ENCODE measurements at places on chromosomes 1 and 21.

- H3K4me3 ChIP-seq, result no peak overlapping the region
- H3K27me3 ChIP-seq, result peaks cover 17% of the 10 kb centered on the region
- no peak overlapping the region for H3K27ac ChIP-seq
- no peaks in the 10 kb centered on the region for H3K36me3 ChIP-seq
Observed at GRCh38 chr1:204658295-204658694, 27.2 kb downstream of the LRRN2 start.

GRCh38 chr1:186896211-186896610 lies 67.5 kb downstream of the PLA2G4A start:
- no peaks in the 10 kb centered on the region for H3K4me1 ChIP-seq
- no peak for ATAC-seq

GRCh38 chr1:183989078-183989577 lies 48.4 kb downstream of the COLGALT2 start:
- peak overlapping the region; percentile 2 for H3K27ac ChIP-seq
- ATAC-seq, result peak; percentile 95
- no peak overlapping the region for H3K4me3 ChIP-seq
- no peaks in the 10 kb centered on the region for H3K36me3 ChIP-seq

- peaks cover 5% of the 10 kb centered on the region for H3K4me1 ChIP-seq
- H3K27me3 ChIP-seq, result no peaks in the 10 kb centered on the region
- no peak overlapping the region for H3K27ac ChIP-seq
- H3K4me3 ChIP-seq, result no peak overlapping the region
- no peak for ATAC-seq
- H3K36me3 ChIP-seq, result peaks cover 7% of the 10 kb centered on the region
Observed at GRCh38 chr1:183090391-183091006, 67.3 kb downstream of the LAMC1 start.

DNA sequence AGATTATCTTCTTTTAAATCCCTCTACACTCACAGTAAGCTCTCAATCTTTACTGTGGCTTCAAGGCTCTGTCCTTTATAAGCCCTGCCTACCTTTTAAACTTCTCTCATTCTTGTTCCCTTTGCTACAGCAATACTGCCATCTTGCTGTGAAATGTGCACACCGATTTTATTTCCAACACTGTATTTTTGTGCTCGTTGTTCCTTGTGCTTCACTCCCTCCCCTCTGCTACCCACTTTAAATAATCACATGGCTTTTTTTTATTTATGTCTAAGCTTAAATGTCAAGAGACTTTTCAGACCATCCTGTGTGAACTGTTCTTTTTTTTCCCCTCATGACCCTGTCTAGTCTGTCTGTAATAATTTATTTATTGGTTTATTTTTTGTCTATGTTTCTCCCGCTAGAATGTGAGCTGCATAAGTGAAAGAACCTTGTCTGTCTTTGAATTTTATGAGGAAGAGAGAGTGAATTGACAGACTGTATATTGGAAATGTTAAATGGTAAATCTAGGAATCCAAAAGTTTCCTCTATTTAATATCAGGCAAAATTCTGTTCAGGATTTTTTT lies 45.7 kb downstream of the ABCD3 start:
- H3K27me3 ChIP-seq, result no peaks in the 10 kb centered on the region
- ATAC-seq, result no peak
- peak overlapping the region; percentile 48 for H3K27ac ChIP-seq
- peaks cover 55% of the 10 kb centered on the region for H3K36me3 ChIP-seq
- H3K4me3 ChIP-seq, result no peak overlapping the region
- peaks cover 6% of the 10 kb centered on the region for H3K4me1 ChIP-seq

DNA sequence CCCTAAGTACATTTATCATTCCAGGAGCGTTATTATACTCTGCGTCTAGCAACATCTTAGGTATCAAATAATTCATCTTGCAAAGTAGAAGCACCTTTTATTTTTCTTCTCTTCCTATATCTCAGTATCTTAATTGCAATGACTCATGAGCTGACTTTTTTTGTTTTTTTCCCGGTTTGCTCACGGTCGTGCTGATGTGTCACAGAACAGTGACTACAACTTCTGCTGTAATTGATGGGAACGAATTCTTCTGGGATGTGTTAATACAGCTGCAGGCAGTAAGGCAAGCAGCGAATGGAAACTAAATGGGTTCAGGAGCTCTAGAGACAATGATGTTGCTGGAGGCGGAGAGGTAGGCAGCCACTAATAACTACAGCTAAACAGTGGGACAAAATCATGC lies 89.8 kb upstream of the TMPRSS15 start:
- H3K4me1 ChIP-seq, result no peaks in the 10 kb centered on the region
- H3K27ac ChIP-seq, result no peak overlapping the region
- no peak overlapping the region for H3K4me3 ChIP-seq
- H3K27me3 ChIP-seq, result no peaks in the 10 kb centered on the region
- H3K36me3 ChIP-seq, result no peaks in the 10 kb centered on the region

- H3K4me1 ChIP-seq, result peaks cover 18% of the 10 kb centered on the region
- H3K36me3 ChIP-seq, result peaks cover 8% of the 10 kb centered on the region
- H3K4me3 ChIP-seq, result no peak overlapping the region
- ATAC-seq, result no peak
- H3K27ac ChIP-seq, result no peak overlapping the region
Observed at GRCh38 chr1:40630488-40631223, 34.8 kb downstream of the RIMS3 start.

GRCh38 chr21:42467140-42467983 lies 28.7 kb downstream of the RSPH1 start:
- H3K4me3 ChIP-seq, result no peak overlapping the region
- no peak for ATAC-seq
- no peaks in the 10 kb centered on the region for H3K27me3 ChIP-seq
- H3K27ac ChIP-seq, result peak overlapping the region; percentile 57
- no peaks in the 10 kb centered on the region for H3K36me3 ChIP-seq
- peaks cover 81% of the 10 kb centered on the region for H3K4me1 ChIP-seq

DNA sequence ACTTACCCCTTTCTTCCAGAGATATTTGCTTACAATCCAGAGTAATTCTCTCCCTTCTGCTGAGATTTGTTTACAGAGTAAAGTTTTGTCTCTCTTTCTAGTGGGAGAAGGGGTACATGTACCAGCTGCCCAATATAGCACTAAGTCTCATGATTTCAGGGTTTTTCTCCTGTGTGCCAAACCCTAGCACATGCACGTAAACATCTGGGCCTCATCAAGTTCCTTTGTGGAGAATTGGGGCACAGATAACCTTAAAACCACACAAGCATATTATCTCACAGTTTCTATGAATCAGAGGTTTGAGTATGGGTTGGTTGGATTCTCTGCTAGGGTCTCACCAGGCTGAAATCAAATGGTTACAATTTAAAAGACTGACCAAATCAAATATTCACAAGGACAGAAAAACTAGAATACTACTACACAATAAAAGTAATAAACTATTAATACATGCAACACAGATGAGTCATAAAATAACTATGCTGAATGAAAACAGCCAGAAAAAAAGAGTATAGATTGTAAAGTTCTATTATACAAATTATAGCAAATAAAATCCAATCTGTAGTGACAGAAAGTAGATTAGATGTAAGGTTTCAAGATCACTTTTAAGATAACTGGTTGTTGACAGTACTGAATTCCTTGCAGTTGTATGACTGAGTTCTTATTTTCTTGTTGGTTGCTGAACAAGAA lies 347.4 kb upstream of the PTBP2 start:
- no peaks in the 10 kb centered on the region for H3K4me1 ChIP-seq
- H3K27me3 ChIP-seq, result no peaks in the 10 kb centered on the region
- H3K36me3 ChIP-seq, result no peaks in the 10 kb centered on the region
- H3K4me3 ChIP-seq, result no peak overlapping the region
- no peak overlapping the region for H3K27ac ChIP-seq
- ATAC-seq, result no peak

- H3K36me3 ChIP-seq, result no peaks in the 10 kb centered on the region
- peak; percentile 49 for ATAC-seq
- H3K27me3 ChIP-seq, result peaks cover 67% of the 10 kb centered on the region
- H3K4me1 ChIP-seq, result peaks cover 28% of the 10 kb centered on the region
- H3K4me3 ChIP-seq, result peak overlapping the region; percentile 54
Observed at GRCh38 chr1:100538913-100539835, 1.2 kb downstream of the GPR88 start.

DNA sequence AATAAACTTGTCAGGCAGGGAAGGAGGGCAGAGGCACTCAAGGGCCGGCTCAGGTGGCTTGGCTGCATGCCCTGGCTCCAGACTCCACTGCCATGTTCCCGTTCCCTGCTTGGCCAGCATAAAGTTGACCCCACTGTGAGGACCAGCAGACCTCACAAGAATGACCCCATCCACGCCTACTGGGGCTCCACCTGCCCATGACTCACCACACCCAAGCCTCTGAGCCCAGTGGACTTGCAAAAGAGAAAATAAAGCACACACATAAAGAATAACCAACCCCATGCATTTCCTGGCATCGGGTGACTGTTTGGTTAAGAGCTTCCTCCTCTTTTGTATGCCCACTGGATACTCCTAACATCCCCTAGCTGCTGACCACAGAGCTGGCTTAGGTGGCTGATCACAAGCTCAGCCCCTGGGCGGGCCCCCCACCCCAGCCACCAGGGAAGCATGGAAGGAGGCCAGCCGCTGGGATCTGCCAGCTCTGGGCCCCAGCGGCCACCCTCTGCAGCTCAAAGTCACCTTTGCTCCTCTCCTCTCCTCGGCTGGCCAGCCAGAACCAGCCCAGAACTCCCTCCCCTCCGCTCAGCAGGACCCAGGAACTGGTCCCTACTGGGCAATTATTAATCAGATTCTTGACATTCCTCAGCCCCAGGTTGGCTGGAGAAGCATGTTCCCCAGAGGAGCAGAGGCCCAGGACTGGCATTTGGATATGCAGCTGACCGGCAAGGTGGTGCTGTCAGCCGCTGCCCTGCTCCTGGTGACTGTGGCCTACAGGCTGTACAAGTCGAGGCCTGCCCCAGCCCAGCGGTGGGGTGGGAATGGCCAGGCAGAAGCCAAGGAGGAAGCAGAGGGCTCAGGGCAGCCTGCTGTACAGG lies at the start of gene KLHDC7A:
Gene KLHDC7A (plus strand): TSS at position 616 of the 875 bp plus-strand sequence. CDS start 52 bp downstream, at position 668.
- H3K36me3 ChIP-seq, result no peaks in the 10 kb centered on the region
- H3K27me3 ChIP-seq, result peaks cover 61% of the 10 kb centered on the region
- H3K27ac ChIP-seq, result no peak within 1 kb of the TSS
- H3K4me3 ChIP-seq, result no peak within 1 kb of the TSS
- H3K4me1 ChIP-seq, result peaks cover 7% of the 10 kb centered on the region

GRCh38 chr21:28737674-28738419 lies 254.8 kb downstream of the LTN1 start:
- H3K4me1 ChIP-seq, result peaks cover 4% of the 10 kb centered on the region
- H3K36me3 ChIP-seq, result no peaks in the 10 kb centered on the region
- no peak overlapping the region for H3K4me3 ChIP-seq
- no peak for ATAC-seq
- H3K27me3 ChIP-seq, result no peaks in the 10 kb centered on the region
- H3K27ac ChIP-seq, result no peak overlapping the region

GRCh38 chr1:59707178-59707791 lies 107.5 kb upstream of the HOOK1 start:
- no peak overlapping the region for H3K4me3 ChIP-seq
- H3K4me1 ChIP-seq, result no peaks in the 10 kb centered on the region
- no peak overlapping the region for H3K27ac ChIP-seq
- peaks cover 28% of the 10 kb centered on the region for H3K36me3 ChIP-seq
- no peaks in the 10 kb centered on the region for H3K27me3 ChIP-seq

GRCh38 chr1:205670611-205671430 lies 9.5 kb downstream of the SLC45A3 start:
- H3K27me3 ChIP-seq, result no peaks in the 10 kb centered on the region
- H3K36me3 ChIP-seq, result no peaks in the 10 kb centered on the region
- peak overlapping the region; percentile 23 for H3K4me3 ChIP-seq
- peak overlapping the region; percentile 86 for H3K27ac ChIP-seq

DNA sequence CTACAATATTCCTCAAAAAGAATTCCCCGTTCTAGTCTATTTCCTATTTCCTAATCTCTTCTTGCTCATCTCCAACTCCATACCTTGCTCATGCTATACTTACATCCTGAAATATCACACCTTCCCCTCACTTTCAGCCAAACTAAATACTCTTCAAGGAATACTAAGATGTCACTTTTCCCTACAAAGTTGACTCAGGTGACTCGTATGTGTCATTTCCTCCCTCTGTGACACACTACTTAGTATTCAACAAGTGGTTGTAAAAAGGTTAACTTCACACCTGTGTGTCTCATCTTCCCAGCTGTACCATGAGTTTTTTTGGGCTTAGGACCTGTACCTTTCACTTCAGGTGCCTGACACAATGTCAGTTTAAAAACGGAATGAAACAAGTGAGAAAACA lies 81.9 kb upstream of the LBR start:
- H3K27me3 ChIP-seq, result no peaks in the 10 kb centered on the region
- H3K4me1 ChIP-seq, result no peaks in the 10 kb centered on the region
- ATAC-seq, result no peak
- no peak overlapping the region for H3K27ac ChIP-seq
- H3K4me3 ChIP-seq, result no peak overlapping the region

- no peak overlapping the region for H3K27ac ChIP-seq
- H3K4me1 ChIP-seq, result no peaks in the 10 kb centered on the region
Observed at GRCh38 chr1:232426801-232427200, 203.1 kb downstream of the SIPA1L2 start.

DNA sequence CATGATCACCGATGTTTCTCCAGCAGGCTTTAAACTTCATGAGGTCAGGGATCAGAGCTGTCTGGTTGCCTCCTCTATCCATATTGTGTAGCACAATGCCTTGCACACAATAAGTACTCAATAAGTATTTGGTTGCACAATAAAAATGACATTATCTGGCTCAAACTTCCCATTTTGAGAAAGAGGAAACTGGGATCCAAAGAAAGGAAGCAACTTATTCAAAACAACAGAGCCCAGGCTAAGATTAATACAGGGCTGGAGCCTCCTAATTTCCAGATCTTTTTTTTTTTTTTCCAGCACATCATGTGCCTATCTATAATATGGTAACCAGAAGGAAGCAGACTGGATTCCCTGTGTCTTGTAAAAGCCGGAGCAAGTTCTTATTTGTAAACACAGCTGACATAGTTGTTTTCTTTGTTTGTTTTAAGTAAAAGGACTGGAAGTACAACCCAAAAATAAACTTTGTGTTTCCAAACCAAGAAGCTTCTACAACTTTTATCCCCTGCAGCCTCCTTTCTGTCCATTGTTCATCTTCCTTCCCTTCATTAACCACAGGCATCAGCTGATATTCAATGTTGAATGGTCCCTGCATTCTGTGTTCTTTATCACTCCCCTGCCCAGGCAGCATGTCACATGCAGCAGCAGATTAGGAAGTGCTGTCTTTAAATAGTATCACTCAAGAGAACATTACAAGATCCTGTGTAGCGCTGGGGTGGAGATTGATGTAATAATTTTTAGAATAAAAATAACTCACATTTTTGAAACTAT lies 71.2 kb upstream of the HOOK1 start:
- no peak overlapping the region for H3K27ac ChIP-seq
- H3K4me3 ChIP-seq, result no peak overlapping the region
- no peaks in the 10 kb centered on the region for H3K4me1 ChIP-seq
- ATAC-seq, result no peak
- peaks cover 18% of the 10 kb centered on the region for H3K36me3 ChIP-seq

- no peaks in the 10 kb centered on the region for H3K27me3 ChIP-seq
- peaks cover 58% of the 10 kb centered on the region for H3K36me3 ChIP-seq
- ATAC-seq, result peak; percentile 53
- peak overlapping the region; percentile 63 for H3K4me3 ChIP-seq
- peaks cover 97% of the 10 kb centered on the region for H3K4me1 ChIP-seq
Observed at GRCh38 chr1:206575165-206575893, 36.9 kb downstream of the EIF2D start.

- no peaks in the 10 kb centered on the region for H3K4me1 ChIP-seq
- no peaks in the 10 kb centered on the region for H3K27me3 ChIP-seq
- no peaks in the 10 kb centered on the region for H3K36me3 ChIP-seq
- ATAC-seq, result no peak
- no peak overlapping the region for H3K4me3 ChIP-seq
Observed at GRCh38 chr1:177779166-177779965, 190.5 kb downstream of the SEC16B start.
